ENCODE measurements at places on chromosomes 12 and 14.

DNA sequence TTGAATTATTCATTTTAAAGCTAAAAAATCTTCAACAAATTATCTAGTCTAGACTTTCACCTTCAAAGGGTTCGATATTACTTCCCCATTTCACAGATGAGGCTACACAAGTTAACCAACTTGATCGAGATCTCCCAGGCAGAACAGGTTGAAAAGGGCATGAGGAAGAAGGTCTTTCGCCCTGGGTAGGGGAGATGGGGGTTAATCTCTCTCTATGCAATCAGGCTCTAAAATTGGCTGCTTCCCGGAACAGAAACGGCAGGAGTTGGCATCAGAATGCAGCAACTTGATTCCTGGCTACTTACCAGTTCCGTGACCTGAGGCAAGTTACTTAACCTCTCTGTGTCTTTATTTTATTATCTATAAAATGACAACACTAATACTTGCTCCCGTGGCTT is 2.4 kb upstream of the CISTR start:
- peak; percentile 50 for DNase-seq

GRCh38 chr12:16266085-16266484 is 11.4 kb downstream of the SLC15A5 start:
- no peak for DNase-seq

- no peak for DNase-seq
Observed at GRCh38 chr12:42683933-42684801, 94.6 kb upstream of the PRICKLE1 start.

DNA sequence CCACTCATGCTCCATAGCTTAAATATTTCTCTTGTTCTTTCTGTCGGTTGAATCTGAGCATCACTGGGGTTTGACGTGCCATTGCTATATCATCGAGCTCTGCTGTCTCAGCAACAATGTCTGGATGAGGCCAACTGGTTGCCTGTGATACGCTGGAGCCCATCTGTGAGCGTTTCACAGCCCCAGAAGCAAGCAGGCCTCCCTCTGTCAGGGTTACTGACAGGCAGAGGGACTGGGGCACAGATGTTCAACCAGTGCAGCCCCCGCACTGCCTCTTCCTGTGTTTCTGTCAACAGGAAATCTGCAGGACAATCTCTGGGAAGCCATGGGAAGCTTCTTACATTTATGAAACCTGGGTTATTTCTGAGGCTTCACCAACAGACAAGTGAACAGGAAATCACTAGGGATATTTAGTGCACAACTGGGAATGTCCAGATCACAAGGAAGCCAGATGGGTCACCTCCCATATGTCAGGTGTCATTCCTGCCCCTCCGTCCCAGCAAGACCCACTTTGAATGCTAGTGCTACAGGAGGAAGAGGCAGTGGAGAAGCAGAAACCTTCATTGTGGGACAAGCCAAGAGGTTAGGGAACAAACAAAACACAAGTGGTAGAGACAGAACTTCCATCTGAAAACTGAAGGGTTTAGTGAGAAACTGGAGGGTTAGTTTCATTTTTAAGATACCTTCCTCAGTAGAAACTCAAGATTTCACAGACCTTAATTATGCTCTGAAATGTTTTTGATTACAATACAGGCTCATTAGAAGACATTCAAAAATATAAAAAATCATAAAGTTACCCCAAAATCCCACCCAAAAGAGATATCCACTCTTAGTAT is 24.1 kb downstream of the DMAC2L start:
- DNase-seq: peak; percentile 45

- DNase-seq: no peak
Observed at GRCh38 chr14:89240414-89240813, 176.6 kb downstream of the FOXN3 start.

DNA sequence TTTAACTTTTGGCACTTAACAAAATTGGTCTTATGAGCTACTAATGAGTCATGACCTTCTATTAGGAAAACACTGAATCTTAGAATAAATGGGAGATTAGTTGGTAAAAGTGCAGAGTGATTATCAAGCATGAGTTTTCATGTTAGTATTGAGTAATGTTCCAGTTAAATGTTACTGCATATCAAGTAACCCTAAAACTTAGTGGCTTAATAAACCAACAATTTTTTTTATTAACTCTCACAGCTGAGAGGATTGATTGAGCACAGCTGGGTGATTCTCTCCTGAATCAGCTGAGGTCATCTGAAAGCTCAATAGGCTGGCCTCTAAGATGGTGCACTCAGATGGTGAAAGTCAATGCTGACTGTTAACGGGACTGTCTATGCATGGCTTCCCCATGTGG is 248.6 kb downstream of the BCL11B start:
- DNase-seq: no peak
